ENCODE measurements at places on chromosomes 1 and 21. TPM values are rescaled to one million over a fixed set of nuclear protein-coding genes. Genes with fewer than 3 reads are reported as not detected.

Gene STYXL2
- not detected for total RNA-seq

GRCh38 chr1:232393010-232393409 is 236.9 kb downstream of the SIPA1L2 start:
- DNase-seq: no peak

Gene C1orf21
- not detected for total RNA-seq

GRCh38 chr1:33258788-33259274 is 2.5 kb downstream of the ZNF362 start:
- DNase-seq: peak; percentile 91
